BJ (cell line): ENCODE measurements at places on chromosomes 5 and 9.

GRCh38 chr9:3478549-3478953, 47.2 kb downstream of the RFX3 start:
- no peak for DNase-seq

DNA sequence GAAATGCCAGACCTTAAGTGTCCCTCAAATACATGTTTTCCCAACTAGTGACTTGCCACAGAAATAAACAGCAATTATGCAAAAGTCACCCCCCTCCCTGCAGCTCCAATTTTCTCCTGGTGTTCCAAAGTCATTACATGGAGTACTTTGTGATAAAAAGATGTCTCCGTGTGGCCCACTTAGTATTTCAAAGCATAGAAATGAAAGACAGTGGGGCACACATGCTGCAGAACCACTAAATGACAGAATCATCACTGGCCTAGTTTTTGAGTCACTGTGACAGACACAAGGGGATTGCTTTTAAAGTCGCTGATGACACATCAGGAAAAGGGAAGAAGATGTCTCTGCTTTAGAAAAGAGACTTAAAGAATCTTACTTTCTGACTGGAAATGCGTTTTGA, 323.4 kb downstream of the PSAT1 start:
- DNase-seq: no peak

- DNase-seq: no peak
Measured at GRCh38 chr9:93814077-93814956, 140.8 kb downstream of the BARX1 start.

- no peak for DNase-seq
Measured at GRCh38 chr5:56552612-56553268, 262.6 kb upstream of the MAP3K1 start.

DNA sequence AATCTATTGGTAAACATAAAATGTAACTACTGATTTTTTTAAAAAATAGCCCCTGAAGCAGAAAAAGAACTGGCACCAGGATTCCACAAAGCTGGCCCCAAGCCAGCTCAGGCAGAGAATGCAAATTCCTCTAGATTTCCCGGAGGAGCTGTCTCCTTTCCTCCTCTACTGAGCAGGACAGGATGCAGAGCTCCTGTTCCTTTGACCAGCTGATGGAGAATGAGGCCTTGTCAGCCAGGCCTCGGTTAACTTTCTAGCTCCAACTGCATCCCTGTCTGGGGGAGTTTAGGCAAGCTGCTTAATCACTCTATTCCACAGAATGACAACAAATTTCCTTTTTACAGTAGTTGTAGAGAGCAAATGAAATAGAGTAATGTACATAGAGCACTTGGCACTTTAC, 155.5 kb downstream of the GNAQ start:
- no peak for DNase-seq
